ENCODE measurements at places on chromosomes 4 and X. TPM values are rescaled to one million over a fixed set of nuclear protein-coding genes. Genes with fewer than 3 reads are reported as not detected.

CABS1 gene
- total RNA-seq = not detected

CT45A5 gene
- not detected for total RNA-seq

SYP gene
- 0.17 TPM for total RNA-seq

TRPC5OS gene
- total RNA-seq = not detected

ZCCHC18 gene
- total RNA-seq = 1.3 TPM

GAGE13 gene
- total RNA-seq = not detected

TMEM154 gene
- total RNA-seq = 0.50 TPM

RNF212 gene
- total RNA-seq = 0.66 TPM

GPR34 gene
- not detected for total RNA-seq

ACOT9 gene
- total RNA-seq = 42.3 TPM

DUX4 gene
- total RNA-seq = not detected

HSD17B10 gene
- total RNA-seq = 46.0 TPM

GPRASP2 gene
- 24.6 TPM for total RNA-seq

NDNF gene
- total RNA-seq = 10.0 TPM

SLC26A1 gene
- total RNA-seq = 0.33 TPM

ATP2B3 gene
- not detected for total RNA-seq

CSN1S1 gene
- total RNA-seq = not detected

TLR6 gene
- total RNA-seq = 2.3 TPM

ATP11C gene
- 56.0 TPM for total RNA-seq

MAGED4B gene
- 22.1 TPM for total RNA-seq

CSAG2 gene
- total RNA-seq = not detected

DCAF12L2 gene
- total RNA-seq = not detected

MAP3K15 gene
- under 0.01 TPM for total RNA-seq

BCORL1 gene
- 1.3 TPM for total RNA-seq

BMX gene
- not detected for total RNA-seq

TKTL1 gene
- total RNA-seq = not detected

SHOX gene
- not detected for total RNA-seq

RGS12 gene
- total RNA-seq = 15.7 TPM

ADH7 gene
- total RNA-seq = not detected

SPARCL1 gene
- 2.3 TPM for total RNA-seq

SYTL4 gene
- total RNA-seq = 4.6 TPM

SLC7A11 gene
- total RNA-seq = 74.8 TPM

CXCL1 gene
- total RNA-seq = 2.3 TPM

SPP1 gene
- total RNA-seq = 0.26 TPM

SHISA3 gene
- 0.33 TPM for total RNA-seq

GYPE gene
- total RNA-seq = 1.3 TPM

CCSER1 gene
- under 0.01 TPM for total RNA-seq

BLOC1S4 gene
- total RNA-seq = 12.2 TPM

GLRA2 gene
- total RNA-seq = not detected

RIPPLY1 gene
- not detected for total RNA-seq

CCKAR gene
- under 0.01 TPM for total RNA-seq

SPOCK3 gene
- total RNA-seq = under 0.01 TPM

TGIF2LX gene
- not detected for total RNA-seq

RTL3 gene
- not detected for total RNA-seq

AKAP4 gene
- total RNA-seq = not detected

AFP gene
- 0.83 TPM for total RNA-seq

ATRX gene
- total RNA-seq = 100 TPM

CDS1 gene
- total RNA-seq = 0.26 TPM

ZNF711 gene
- total RNA-seq = 1.0 TPM

PROM1 gene
- total RNA-seq = 0.17 TPM

TLR10 gene
- total RNA-seq = not detected
